GM13977 (cell line): ENCODE measurements at places on chromosomes 7 and 10.

DNA sequence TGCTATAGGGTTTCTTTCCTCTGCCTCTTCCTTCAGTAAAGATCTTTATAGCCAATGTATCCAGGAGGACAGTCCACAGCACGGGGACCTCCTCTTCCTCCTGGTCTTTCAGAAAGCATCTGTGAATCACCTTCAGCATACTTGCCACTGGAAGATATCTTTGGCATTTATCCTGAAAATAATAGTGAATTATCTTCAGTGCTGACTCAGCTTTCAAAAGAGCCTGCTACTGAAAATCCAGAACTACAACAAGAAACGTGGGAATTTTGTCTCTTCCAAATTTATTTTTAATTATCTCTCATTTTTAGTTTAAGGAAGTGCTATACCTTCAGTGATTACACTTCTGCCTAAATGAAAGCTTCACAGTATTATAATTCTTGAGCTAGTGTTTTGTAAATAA lies 7.6 kb upstream of the UNC5B start:
- no peak for DNase-seq

GRCh38 chr7:133258174-133258573 lies 5.3 kb downstream of the EXOC4 start:
- DNase-seq = no peak

- DNase-seq = no peak
Observed at GRCh38 chr10:119290301-119291048, 83.1 kb downstream of the GRK5 start.

DNA sequence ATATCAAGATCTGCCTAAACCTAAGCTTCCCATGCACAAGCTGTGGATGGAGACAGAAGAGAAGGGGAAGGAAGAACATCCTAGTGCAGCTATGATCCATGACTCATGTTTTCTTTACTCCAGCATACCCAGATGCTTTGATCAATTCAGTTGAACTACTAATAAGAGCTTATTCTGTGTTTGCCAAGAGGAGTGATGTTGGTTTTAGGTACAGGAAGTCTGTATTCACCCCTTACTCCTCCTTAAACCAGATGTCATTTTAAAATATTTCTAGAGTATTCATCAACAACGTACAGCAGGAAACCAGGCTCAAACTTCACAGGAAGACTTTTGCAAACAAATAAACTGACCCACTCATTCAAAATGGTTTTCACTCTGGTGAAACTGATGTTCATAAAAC lies 29.2 kb downstream of the PANK1 start:
- DNase-seq = no peak

- DNase-seq = no peak
Observed at GRCh38 chr10:109327266-109327665, 596.0 kb downstream of the XPNPEP1 start.

- peak; percentile 44 for DNase-seq
Observed at GRCh38 chr10:52232561-52233350, 81.3 kb upstream of the DKK1 start.

GRCh38 chr7:108003599-108003935 lies 606 bp upstream of the LAMB1 start:
- no peak for DNase-seq

GRCh38 chr10:123398180-123398591 lies 244.0 kb downstream of the BUB3 start:
- DNase-seq = peak; percentile 78

DNA sequence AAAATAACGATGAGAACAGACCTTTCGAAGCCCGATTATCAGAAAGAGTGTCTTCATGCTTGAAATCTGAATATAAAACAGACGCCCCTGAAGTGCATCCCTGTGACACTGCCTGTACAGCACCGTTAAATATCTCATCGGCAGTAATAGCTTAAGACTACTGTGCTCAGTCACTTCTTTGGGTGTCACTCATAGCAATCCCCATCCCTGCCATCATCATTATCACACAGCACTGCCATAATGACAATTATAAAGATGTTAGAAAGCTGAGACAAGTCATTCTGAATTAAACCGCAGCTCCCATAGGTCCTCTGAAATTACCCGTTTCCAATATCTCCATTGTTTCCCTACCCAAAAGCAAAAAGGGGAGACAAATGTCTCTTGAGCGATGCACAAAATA lies 567.7 kb upstream of the C7orf33 start:
- DNase-seq = no peak

DNA sequence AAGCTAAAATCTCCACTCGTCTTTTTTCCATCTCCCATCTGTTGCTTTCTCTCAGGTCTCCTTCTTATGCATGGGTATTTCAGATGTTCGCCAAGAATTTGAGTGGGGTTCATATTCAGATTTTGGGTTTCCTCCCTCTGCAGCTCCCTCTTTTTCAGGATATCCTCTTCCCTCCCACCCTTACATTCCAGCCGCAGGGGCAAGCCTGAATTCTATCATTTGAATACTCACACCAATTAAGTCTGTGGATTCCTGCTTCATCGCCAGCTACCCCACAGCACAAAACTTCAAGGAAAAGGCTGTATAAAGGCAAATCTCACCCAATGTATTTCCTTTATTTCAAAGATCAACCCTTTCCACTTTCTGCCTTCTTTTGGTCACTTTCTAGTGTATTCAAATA lies 41.6 kb upstream of the FOXI2 start:
- DNase-seq = no peak

- DNase-seq = no peak
Observed at GRCh38 chr10:104076743-104077160, 8.9 kb downstream of the COL17A1 start.

DNA sequence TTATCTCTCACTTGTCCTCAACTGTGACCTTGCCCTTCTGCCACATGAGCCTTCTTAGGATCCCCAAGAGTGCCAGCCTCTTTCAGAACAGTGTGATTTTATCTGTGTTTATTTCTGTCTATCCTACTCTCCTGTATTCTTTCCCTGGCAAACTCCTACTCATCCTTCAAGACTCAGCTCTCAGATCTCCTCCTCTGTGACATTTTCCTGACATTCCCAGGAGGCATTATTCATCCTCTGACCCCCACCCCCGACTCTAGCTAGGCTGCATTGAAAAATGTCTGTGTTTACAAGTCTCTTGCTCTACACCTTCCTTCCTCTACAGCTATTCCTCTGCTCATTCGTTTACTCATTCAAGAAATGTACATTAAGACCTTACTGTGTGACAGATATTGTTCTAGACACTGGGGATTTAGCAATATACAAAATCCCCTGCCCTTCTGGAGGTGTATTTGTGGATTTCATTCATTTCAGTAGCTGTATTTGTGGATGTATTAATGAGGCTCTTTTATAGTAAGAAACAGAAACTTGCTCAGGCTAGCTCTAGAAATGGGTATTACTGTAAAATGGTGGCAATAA lies 61.4 kb upstream of the COMTD1 start:
- DNase-seq = no peak

DNA sequence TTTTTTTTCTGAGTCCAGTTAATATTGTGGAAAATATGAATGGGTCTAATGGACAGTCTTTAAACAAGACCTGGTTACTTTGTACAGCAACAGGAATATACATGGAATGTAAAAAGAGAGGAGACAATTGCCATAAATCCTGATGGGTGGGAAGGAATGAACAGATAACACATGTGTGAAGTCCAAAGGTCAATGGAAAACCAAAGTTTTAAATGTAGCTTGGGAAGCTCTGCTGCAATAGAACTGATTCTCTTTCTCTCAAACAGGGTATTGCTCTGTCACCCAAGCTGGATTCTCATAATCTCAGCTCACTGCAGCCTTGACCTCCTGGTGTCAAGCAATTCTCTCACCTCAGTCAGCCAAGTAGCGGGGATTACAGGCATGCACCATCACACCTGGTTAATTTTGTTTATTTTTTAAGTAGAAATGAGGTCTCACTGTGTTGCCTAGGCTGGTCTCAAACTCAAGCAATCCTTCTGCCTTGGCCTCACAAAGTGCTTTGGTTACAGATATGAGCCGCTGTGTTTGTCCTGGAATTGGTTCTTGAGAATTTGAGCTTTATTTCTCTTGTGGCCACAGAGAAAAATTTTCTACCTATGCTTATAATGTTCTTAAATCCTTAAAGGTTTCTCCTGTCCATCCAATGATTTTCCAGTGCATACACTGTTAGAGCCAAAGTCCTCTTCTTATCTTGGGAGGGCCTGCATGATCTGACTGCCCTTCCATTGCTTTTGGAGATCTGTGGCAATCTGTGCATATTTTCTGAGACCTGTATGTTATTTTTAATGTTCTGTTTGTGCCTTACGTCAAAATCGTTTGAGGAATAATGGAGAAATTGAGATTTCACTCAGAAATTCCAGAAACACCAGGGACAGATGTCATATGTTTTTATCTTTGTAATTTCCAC lies 30.7 kb upstream of the ZNF92 start:
- no peak for DNase-seq

- no peak for DNase-seq
Observed at GRCh38 chr10:130160775-130161174, 24.6 kb downstream of the GLRX3 start.

DNA sequence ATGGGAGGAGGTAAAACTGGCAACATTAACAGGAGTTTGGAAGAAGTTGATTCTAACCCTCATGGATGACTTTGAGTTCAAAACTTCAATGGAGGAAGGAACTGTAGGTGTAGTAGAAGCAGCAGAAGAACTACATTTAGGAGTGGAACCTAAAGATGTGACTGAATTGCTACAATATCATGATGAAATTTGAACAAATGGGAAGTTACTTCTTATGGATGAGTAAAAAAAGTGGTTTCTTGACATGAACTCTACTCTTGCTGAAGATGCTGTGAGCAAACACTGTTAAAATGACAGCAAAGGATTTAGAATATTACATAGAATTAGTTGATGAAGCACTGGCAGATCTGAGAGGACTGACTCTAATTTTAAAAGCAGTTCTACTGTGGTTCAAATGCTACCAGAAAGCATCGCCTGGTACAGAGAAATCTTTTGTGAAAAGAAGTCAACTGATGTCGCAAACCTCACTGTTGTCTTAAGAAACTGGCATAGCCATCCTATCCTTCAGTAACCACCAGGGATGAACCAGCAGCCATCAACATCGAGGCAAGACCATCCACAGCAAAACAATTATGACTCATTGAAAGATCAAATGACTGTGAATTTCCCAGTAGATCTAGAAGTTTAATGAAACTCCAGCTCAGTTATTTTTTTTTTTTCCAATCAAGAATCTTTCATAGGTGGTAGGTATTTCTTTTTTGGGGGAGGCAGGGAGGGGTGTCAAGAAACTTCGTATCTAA lies 20.8 kb downstream of the BRAF start:
- no peak for DNase-seq

- DNase-seq = no peak
Observed at GRCh38 chr10:23053036-23053435, 42.3 kb upstream of the MSRB2 start.

DNA sequence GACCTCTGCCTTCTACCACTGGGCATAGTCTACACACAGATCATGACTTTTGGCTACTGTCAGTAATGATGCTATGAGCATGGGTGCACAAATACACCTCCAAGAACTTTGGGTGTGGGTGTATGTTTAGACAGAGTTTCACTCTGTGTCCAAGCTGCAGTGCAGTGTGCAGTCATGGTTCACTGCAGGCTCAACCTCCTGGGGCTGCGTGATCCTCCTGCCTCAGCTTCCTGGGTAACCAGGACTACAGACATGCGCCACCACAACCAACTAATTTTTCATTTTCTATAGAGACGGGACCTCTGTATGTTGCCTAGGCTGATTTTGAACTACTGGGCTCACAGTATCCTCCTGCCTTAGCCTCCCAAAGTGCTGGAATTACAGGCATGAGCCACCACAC lies 194.4 kb downstream of the NSUN6 start:
- no peak for DNase-seq

GRCh38 chr7:92882760-92883159 lies 46.4 kb upstream of the CDK6 start:
- DNase-seq = no peak

DNA sequence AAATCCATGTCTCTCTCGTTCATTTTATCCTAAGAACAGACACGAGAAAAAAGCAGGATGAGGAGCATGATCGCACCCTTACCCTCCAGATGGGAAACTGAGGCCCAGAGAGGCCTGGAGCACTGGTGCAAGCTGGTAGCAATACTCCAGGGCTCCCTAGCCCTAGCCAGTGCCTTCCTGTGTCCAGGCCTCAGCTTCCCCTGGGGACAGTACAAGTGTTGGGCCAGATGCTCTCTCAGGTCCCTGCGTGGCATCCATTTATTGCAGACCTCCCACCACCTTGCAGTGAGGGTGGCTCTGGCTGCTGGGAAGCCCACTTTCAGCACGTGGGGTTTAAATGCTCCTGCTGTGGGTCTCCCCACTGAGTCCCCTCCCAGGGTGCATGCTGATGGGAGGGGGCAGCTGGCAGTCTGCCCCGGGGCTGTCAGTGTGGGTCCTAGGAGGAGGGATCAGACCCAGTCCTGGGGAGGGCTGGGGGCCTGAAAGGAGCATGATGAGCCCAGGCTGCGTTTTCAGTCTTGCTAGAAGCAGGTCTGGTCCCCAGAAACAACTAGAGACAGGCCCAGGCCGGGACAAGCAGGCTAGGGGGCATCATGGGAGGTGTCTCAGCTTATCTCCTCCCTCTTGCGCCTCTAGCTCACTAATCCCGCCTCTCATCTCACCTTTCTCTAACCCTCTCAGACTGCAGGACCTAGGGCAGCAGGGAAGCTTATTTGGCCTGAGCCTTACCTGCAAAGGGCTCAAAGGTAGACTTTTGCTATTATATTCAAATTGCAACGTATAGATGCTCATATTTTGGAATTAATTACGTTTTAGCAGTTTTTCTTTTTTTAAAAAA lies 662 bp upstream of the PPIF start:
- no peak for DNase-seq

DNA sequence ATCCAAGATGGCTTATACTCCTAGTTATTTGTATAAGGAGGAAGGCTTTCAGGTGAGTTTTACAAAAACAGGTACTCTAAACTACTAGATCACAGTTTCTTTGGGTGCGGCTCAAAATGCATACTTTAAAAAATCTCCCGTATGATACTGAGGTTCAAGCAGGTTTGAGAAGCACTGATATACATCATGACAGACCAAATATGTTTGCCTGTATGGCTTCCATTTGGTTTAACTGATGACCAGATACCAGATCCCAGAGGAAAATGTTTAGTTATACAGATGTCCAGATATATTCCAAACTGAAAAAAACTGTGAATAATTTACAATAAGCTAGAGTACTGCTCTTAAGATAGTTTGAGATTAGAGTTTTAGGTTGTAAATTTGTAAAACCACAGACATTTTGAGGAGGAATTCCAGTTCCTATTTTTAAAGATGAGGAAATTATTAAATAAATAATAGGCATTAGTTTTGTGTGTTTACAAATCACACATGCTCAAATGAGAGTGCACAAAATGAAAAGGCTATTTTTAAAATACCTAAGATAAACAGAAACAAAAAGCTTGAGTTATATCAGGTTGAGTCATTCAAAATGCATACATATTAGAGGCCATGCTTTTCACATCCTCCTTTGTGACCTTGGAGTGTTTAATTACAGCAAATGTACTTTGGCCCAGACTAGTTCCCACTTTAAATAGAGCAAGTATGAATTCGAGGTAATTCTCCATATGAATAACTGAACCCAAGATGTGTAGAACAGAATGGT lies 60.5 kb downstream of the SEMA3C start:
- peak; percentile 4 for DNase-seq

GRCh38 chr7:135390829-135391228 lies 119.1 kb downstream of the CNOT4 start:
- no peak for DNase-seq
